ENCODE measurements at places on chromosomes 16 and 17.

DNA sequence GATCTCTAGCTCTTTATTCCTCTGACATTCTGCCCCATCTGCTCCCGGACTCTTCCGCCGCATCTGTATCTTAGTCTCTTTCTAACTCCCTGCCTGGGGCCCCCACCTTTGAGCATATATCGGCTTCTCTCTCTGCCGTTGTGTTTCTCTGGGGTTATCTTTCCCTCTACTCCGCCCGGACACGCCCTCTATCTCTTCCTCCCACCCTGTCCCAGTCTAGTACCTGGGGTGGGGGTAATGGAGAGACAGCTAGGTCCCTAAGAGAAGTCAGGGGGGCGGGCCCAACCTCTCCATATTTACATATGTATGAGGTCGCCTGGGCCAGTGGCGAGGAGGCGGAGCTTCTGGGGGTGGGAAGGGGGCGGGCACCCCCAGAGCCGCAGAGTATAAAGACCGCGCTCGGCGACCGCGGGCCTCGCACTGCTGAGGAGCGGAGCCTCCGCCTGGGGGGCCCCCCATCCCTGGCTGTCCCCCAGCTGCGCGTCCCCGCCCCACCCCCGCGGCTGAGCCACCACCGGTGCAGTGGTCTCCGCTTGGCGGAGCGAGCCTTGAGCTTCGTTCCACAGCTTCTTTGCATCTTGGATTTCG, at the start of gene ATP1B2:
ATP1B2 (plus strand) TSS at position 418 of the 588 bp plus-strand sequence. CDS start 593 bp downstream, outside the sequence.
- peak; percentile 55 for DNase-seq

DNA sequence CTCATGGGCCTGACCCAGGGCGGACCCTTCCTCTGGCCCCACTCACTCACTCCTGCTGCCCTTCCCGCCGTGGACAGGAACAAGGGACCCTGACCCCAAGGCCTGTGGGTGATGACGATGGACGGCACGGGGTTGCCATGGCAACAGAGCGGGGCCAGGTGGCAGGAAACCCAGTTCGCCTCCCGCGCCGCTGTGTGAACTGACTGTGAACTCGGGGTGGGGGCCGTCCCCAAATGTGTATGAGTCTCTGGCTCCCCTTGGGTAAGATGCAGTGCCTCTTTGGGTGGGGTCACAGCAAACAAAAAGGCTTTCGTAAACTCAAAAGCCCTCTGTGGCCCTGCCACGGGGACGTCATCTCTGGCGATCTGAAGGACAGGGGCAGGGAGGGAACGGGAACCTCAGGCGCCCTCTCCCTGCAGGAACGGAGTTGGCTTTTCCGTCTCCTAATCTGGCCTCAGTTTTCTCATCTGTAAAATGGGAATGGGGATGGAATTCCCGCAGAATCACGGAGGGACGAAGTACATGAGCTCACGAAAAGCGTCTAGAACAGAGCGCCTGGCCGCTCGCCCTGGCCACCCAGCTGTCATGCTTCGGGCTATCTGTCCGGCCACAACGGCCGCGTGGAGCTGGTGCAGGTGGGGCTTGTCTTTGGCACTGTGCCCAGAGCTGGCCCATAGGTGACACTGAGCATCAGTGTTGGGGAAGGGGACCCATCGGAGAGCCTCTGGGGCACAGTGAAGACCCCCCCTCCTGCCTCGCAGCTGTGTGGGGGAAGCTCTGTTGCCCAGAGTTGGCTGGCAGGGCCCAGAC, 44.9 kb upstream of the PABPN1L start:
- DNase-seq: no peak

- DNase-seq: no peak
Measured at GRCh38 chr17:71976011-71976649, 144.7 kb upstream of the SOX9 start.

GRCh38 chr16:17951378-17951777, 385.2 kb downstream of the NPIPA8 start:
- no peak for DNase-seq

DNA sequence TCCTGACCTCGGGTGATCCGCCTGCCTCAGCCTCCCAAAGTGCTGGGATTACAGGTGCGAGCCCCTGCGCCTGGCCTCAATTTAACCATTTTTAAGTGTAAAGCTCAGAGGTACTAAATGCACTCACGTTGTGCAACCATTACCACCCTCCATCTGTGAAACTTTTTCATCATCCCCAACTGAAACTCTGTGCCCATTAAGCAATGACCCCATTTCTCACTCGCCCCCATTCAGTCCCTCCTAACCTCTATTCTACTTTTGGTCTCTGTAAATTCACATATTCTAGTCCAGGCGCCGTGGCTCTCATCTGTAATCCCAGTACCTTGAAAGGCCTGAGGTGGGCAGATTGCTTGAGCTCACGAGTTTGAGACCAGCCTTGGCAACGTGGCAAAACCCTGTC, 8.3 kb upstream of the SPNS3 start:
- no peak for DNase-seq

- DNase-seq: no peak
Measured at GRCh38 chr17:78266771-78267170, 35.3 kb downstream of the TMEM235 start.

DNA sequence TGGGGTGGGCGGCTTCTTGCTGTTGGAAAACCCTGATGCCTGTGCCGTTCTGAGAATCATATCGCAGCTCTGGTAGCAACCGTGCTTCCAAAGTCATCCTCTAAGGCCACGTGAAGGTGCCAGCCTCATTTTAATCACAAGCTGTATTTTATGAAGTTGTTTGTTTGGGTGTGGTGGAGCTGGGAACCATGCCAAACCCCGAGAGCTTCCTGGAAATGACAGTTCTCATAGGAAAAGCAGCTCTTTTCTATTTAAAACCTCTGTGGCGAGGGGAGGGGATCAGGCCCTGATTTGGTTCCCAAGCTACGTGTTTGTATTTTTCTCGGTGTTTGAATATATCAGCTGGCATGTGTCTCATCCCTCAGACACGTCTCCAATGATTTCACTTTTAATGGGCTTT, 21.7 kb downstream of the KNOP1 start:
- DNase-seq: peak; percentile 37

DNA sequence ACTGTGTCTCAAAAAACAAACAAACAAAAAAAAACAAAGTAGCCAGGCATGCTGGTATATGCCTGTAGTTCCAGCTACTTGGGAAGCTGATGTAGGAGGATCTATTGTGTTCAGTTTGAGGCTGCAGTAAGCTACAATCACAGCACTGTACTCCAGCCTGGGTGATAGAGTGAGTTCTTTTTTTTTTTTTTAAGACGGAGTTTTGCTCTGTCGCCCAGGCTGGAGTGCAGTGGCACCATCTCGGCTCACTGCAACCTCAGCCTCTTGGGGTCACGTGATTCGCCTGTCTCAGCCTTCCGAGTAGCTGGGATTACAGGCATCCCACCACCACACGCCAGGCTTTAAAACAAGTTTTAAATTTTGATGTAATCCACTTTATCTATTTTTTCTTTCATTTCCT, 80.2 kb upstream of the STAC2 start:
- no peak for DNase-seq

GRCh38 chr17:42475835-42476234, 17.2 kb downstream of the ATP6V0A1 start:
- no peak for DNase-seq

DNA sequence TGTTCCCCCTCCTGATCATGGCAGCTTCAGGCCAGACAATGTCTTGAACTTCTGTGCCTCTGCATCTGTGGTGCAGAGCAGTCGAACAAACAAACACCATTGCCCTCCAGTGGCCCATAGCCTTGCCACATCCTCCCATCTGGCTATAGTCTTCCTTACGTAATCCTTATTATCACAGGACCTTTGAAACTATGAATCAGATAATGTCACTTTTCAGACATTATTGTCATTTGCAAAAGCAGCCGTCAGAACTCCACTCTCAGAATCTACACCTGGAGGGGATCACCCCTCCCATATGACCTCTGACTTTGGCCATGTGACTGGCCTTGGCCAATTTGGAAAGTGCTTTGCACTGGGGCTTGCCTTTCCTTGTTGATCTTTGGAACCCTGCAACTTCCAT, 387.3 kb downstream of the MAF start:
- no peak for DNase-seq

- no peak for DNase-seq
Measured at GRCh38 chr16:21989751-21990150, 11.2 kb downstream of the PDZD9 start.

- no peak for DNase-seq
Measured at GRCh38 chr17:69588827-69589239, 174.3 kb downstream of the MAP2K6 start.

- no peak for DNase-seq
Measured at GRCh38 chr17:43721537-43722268, 36.9 kb downstream of the SOST start.

GRCh38 chr17:21542991-21543390, 149.3 kb upstream of the KCNJ18 start:
- DNase-seq: no peak

- no peak for DNase-seq
Measured at GRCh38 chr17:49886036-49886435, 38.2 kb upstream of the TAC4 start.

GRCh38 chr17:59779521-59779920, 72.1 kb downstream of the VMP1 start:
- DNase-seq: no peak

DNA sequence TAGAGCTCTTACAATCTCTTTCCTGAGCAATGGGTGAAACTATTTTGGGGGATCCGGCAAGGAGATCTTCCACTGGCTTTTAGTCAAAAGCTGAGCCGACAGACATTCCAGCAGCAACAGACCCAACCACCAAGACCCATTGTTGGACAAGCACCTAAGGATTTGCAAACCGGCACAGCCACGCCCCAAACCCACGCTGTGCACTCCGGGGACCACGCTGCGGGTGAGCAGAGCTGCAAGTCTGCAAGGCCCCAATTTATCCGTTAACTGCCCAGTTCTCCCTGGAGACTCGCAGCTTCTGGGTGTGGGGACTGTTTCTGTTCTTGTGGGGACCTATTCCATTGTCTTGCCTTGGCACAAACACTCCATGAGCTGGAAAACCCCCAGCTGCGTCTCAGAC, 45.9 kb downstream of the C16orf95 start:
- no peak for DNase-seq

DNA sequence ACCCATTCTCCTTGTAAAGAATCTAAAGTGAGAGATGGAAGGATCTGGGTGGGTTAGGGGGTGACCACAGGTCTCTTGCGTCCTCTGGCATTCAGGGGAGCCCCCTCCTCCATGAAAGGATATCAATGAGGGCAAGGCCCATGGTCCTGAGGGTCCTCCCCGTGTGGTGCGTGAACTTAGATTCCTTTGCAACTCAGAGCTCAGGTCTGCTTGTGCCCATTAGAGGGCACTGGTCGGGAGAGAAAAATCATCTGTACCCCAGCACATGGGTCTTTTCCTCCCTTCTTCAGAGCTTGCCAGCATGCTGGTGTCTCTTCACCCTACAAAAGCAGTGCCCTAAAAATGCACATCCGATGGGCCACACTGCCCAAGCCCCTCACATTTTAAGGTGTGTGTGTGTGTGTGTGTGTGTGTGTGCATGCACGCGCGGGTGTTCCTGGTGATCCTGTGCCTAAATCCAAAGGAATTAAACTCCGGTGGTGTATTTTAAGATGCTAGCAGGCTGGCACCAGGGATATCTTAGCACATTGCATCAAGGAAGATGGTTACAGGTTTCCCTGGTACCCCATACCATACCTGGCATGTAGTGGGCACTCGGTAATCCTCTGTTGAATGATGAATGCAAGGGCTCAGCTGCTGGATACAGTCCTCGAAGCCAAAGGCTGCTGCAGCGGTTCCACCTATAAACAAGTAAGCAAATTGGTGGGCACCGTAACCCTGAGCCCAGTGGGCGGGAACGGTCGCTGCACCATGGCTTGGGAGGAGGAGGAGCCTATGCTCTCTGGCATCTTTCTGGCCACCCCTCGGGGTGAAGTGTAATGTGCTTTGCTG, 4.7 kb downstream of the C1QTNF1 start:
- peak; percentile 35 for DNase-seq

GRCh38 chr16:84847564-84848355, 28.0 kb downstream of the CRISPLD2 start:
- DNase-seq: no peak

DNA sequence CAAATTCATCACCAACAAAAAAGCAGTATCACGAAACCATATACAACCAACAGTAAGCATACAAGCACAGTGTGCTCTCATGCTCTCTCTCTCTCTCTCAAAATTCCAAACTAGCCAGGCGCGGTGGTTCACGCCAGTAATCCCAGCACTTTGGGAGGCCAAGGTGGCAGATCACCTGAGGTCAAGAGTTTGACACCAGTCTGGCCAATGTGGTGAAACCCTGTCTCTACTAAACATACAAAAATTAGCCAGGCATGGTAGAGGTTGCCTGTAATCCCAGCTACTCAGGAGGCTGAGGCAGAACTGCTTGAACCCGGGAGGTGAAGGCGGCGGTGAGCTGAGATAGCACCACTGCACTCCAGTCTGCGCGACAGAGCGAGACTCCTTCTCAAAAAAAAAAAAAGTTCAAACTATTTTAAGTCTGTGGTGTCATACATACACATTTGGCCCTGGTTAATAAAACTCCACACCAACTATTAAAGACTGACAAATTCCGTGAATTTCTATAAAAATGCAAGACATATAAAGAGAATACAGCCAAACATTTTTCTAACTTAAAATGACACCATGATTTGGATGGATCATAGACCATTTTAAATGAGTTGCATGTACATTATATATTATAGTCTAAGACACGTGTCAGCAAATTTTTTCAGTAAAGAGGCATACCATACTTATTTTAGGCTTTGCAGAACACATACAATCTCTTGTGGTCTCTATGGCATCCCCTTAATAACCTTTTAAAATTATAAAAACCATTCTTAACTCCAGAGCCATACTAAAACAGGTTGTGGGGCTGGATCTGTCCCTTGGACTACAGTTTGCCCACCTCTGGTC, 30.9 kb downstream of the GLG1 start:
- DNase-seq: no peak

- DNase-seq: no peak
Measured at GRCh38 chr17:10317543-10317834, 55.3 kb downstream of the MYH13 start.

- no peak for DNase-seq
Measured at GRCh38 chr17:72665852-72666851, 426.3 kb downstream of the SLC39A11 start.

GRCh38 chr16:15509051-15509592, 74.7 kb downstream of the BMERB1 start:
- no peak for DNase-seq

- no peak for DNase-seq
Measured at GRCh38 chr17:40551091-40551878, 14.0 kb downstream of the CCR7 start.

DNA sequence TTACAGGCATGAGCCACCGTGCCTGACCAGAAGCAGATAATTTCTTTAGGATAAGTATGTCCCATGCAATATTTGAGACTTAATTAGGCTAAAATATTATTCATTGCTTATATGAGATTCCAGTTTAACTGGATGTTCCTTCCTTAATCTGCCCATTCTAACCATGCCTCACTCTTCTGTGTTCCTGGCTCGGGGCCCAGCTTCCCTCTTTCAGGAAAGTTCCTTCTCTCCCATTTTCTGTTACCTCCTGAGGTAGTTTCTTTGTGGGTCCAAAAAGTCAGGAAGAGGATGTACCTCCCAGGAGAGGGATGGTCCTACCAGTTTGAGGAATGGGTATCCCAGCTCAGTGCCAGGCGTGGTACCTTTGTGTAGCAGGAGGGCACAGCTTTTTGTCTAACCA, 23.3 kb downstream of the UNK start:
- DNase-seq: no peak

- DNase-seq: no peak
Measured at GRCh38 chr16:81945665-81946064, 65.6 kb downstream of the SDR42E1 start.
